ENCODE measurements at places on chromosomes 4 and X.

GRCh38 chr4:175456131-175456530 is 355.9 kb downstream of the GPM6A start:
- DNase-seq, result no peak

GRCh38 chr4:119666653-119667091 is 38.1 kb upstream of the PDE5A start:
- no peak for DNase-seq

GRCh38 chrX:3514996-3515395 is 168.5 kb upstream of the MXRA5 start:
- DNase-seq, result no peak

GRCh38 chr4:80454040-80454439 is 118.5 kb downstream of the CFAP299 start:
- no peak for DNase-seq

GRCh38 chr4:3364199-3364598 is 71.4 kb downstream of the RGS12 start:
- no peak for DNase-seq
